ENCODE measurements at places on chromosomes 11 and 22. TPM values are rescaled to one million over a fixed set of nuclear protein-coding genes. Genes with fewer than 3 reads are reported as not detected.

DNA sequence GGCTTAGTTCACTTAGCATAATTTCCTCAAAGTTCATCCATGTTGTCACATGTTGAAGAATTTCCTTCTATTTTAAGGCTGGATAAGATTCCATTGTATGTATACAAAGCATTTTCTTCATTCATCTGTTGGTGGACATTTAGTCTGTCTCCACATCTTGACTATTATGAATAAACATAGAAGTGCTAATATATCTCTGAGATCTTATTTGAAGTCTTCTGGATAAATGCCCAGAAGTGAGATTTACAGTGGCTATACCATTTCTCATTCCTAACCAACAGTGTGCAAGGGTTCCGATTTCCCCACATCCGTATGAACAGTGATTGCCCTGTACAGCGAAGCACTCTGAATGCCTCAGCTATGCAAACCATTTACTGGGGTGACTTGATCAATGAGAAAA is 6.6 kb upstream of the ZFTA start:
- no peak for DNase-seq

Gene CD3G
- total RNA-seq: not detected

Gene UPK3A
- not detected for total RNA-seq

Gene FGF19
- not detected for total RNA-seq

Gene MOV10L1
- total RNA-seq: 1.0 TPM

DNA sequence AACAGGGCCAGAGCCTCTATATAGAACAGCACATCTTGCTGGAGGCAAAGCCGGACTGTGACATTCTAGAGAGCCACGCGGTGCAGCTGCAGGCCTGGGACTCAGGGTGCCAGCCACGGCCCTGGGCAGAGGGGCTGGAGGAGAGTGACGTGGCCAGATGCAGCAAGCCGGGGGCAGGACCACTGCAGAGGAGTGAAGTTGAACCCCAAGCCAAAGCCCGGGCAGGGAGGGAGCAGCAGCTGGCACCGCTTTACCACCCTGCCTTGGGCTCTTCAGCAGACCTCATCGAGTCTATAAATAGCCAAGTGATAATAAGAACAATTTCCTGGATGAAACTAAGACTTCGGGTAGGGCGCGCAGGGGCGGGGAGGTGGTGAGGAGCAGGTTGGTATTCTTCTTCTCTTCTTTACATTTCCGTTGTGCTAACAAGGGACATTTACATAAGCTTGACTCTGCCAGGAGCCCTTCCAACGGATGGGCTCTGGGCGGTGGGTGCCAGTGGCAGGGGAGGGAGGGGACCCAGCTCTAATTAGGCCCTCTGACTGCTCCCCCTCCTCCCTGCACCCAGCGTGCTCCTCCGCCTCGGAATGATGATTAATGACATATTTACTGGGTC is 110.2 kb downstream of the ST3GAL4 start:
- no peak for DNase-seq

Gene SLC35C1
- 11.8 TPM for total RNA-seq

Gene CFAP300
- total RNA-seq: 7.9 TPM

GRCh38 chr11:69297787-69298266 is 3.9 kb downstream of the MYEOV start:
- peak; percentile 20 for DNase-seq

Gene CDCA5
- 3.0 TPM for total RNA-seq

Gene PPME1
- 20.0 TPM for total RNA-seq

DNA sequence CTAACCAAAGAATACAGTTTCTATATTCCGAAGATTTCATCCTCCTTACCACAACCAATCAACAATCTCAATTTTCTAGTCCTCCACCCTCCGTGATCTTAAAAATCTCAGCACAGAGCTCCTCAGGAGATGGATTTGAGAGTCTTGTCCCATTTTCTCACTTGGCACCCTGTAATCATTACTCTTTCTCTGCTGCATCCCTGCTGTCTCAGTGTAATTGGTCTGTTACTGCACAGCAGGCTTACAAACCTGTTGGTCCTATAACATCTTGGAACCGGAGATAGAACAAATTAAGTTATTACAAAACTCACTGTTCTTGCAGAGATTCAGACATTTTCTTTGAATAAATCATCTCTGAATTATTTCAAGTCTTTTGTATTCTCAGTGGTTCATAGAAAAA is 1227.2 kb downstream of the JRKL start:
- no peak for DNase-seq

Gene MFRP
- total RNA-seq: not detected

DNA sequence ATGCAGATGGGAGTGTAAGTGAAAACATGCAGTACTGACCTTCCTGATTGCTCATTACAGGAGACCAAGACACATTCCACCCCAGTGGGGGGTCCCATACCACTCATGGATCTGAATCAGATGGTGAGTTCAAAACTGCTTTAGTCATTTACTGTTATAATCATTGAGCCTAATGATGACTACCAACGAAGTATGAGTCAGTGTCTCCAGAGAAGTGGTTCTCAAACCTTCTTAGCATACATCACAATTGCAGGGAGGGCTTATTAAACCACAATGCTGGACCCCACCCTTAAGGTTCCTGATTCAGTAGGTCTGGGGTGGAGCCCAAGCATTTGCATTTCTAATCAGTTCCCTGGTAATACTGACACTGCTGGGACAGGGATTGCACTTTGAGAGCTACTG is 75.8 kb downstream of the CD44 start:
- DNase-seq: peak; percentile 86

DNA sequence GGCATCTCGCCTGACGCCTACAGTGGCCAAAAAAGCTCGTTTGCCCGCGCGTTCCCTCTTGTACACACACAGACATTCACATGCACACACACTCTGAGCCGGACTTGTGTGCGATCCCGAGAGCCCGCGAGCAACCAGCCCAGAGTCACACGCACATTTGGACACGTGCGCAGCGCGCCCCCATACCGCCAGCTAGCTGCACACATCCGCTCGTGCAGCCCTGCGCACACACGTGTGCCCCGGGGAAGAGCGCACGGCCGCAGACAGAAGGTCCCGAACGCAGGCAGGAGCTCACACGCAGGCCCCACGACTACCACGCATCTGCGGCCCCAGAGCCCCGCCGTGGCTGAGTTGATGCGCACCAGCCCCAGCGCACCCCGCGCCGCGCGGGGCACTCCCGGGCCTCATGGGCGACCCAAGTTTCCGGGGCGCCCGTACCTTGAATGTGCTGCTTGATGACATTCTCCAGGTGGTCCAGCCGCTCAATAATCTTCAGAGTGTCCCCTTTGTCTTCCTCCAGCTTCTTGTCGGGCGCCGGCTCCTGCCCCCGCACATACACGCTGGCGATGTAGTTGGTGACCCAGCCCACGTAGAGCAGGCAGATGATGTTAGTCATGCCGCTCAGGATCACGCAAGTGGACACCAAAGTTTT is 758 bp downstream of the GALNT18 start:
- peak; percentile 34 for DNase-seq

GRCh38 chr11:20289732-20290131 is 73.8 kb upstream of the HTATIP2 start:
- DNase-seq: no peak

Gene TSPAN32
- 0.17 TPM for total RNA-seq

Gene MRGPRX1
- not detected for total RNA-seq

GRCh38 chr22:17108256-17109112 is 12.7 kb downstream of the TMEM121B start:
- no peak for DNase-seq

Gene MUC2
- not detected for total RNA-seq

DNA sequence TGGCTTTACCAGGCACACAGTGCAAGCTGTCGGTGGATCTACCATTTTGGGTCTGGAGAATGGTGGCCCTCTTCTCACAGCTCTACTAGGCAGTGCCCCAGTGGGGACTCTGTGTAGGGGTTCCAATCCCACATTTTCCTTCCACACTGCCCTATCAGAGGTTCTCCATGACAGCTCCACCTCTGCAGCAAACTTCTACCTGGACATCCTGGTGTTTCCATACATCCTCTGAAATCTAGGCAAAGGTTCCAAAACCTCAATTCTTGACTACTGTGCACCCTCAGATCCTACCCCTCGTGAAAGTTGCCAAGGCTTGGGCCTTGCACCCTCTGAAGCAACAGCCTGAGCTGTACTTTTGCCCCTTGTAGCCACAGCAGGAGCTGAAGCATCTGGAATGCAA is 108.1 kb downstream of the SOX6 start:
- DNase-seq: no peak

- DNase-seq: peak; percentile 43
Measured at GRCh38 chr11:126817096-126817495, 183.5 kb downstream of the KIRREL3 start.

DNA sequence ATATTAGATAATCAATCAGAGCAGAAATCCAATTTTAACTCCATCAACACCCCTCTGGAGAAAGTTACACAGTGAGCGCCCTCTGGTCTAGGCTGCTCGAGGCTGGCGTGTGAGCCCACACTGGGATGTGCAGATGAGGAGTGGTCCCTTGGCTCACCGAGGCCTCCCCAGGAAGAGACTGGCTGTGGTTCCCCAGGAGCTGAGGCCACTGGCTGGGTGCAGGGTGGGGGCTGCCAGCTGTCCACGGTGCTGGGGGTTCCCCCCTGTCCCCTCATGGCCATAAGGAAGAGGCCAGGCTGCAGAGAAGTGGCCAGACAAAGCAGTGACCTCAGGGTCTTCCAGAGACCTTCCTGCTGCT is 750.7 kb downstream of the BRD1 start:
- no peak for DNase-seq
